ENCODE measurements at places on chromosomes 5 and 9. TPM values are rescaled to one million over a fixed set of nuclear protein-coding genes. Genes with fewer than 3 reads are reported as not detected.

The ESM1 gene
- not detected for total RNA-seq

The PLPPR1 gene
- total RNA-seq: 16.4 TPM

The CCL27 gene
- total RNA-seq: not detected

The RNF130 gene
- 28.2 TPM for total RNA-seq

The RLN2 gene
- total RNA-seq: not detected

The MARCHF11 gene
- total RNA-seq: not detected

The GPR21 gene
- total RNA-seq: 0.29 TPM

The SLC6A19 gene
- 0.02 TPM for total RNA-seq

The NTRK2 gene
- not detected for total RNA-seq

The SLC36A3 gene
- not detected for total RNA-seq

The GABRG2 gene
- total RNA-seq: not detected

The FAM170A gene
- not detected for total RNA-seq

The KIAA1958 gene
- total RNA-seq: 11.4 TPM

GRCh38 chr5:59104400-59105127 lies 521.7 kb downstream of the RAB3C start:
- DNase-seq: no peak

DNA sequence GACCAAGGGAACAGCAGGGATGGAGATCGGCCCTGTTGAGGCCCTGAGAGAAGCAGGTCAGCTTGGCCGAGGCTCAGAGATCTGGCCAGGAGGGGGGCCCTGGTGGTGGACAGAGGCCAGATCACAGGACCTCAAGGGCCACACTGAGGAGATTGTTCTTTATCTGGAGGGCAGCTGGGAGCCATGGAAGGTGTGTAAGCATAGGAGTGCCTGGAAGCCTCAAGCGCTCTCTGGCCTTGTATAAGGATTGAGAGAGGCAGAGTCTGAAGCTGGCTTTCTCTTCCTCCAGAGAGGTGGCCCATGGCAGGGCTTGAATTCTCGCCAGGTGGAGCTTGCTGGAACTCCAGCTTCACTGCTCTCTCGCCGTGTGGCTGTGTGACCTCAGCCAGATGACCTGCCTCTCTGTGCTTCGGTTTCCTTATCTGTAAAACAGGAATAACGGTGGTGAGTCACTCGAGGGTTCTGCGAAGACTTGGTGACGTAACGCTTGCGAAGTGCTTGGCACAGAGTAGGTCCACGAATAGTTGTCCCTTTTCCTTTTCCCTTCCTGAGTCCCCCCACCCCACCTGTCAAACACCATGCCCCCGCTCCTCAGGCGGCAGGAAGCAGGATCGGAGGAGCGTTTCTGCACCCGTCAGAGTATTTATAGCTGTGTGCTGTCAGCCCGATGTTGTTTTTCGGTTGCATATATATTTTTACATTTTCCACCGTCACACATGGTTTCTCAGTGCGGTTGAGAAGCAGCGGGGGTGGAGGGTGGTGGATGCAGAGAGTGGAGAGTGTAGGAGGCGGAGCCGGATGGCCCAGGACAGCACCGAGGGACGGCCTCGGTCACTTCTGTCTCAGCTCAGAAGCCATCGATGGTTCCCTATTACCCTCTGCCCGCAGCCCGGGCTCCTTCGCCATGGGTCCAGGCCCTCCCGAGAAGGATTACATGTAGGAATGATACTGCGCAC lies 17.0 kb upstream of the CRB2 start:
- no peak for DNase-seq

GRCh38 chr9:114507726-114508125 lies 2.5 kb upstream of the WHRN start:
- peak; percentile 24 for DNase-seq

GRCh38 chr9:72557549-72557948 lies 36.1 kb downstream of the TMC1 start:
- DNase-seq: peak; percentile 59

DNA sequence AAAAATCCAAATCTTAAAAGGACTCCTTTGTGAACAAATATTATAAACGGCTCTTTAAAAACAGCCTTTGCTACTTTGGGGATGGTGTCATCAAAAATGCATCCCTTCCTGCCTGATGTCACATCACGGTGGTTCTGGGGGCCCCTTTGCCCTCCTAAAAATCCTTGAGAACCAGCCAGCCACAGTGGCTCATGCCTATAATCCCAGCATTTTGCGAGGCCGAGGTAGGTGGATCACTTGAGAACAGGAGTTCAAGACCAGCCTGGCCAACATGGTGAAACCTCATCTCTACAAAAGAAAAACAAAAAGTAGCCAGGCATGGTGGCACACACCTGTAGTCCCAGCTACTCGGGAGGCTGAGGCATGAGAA lies 43.9 kb downstream of the FNBP1 start:
- no peak for DNase-seq

GRCh38 chr5:150703762-150704161 lies 2.9 kb upstream of the RBM22 start:
- no peak for DNase-seq

DNA sequence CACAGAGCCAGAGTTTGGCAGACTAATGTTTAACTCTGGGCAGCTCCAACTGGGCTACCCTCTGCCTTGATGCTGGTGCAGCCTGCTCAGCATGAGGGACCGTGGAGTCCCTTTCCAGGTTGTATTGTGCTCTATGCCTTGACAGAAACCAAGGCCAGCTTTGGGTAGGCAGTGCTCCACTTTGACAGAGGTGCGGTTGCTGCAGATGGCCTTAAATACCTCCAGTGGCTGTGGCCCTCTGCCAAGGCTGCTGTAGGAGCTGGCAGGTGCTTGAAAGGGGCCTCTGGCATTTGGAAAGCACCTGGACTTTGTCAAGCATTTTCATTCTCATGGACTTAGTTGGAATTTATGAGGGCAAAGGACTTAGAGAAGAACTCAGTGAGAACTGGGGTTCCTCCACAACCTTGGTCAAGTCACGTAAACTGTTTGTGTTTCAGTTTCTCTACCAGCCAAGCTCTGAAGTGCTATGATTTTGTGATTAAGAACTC lies 249.7 kb upstream of the ZNF462 start:
- DNase-seq: no peak

DNA sequence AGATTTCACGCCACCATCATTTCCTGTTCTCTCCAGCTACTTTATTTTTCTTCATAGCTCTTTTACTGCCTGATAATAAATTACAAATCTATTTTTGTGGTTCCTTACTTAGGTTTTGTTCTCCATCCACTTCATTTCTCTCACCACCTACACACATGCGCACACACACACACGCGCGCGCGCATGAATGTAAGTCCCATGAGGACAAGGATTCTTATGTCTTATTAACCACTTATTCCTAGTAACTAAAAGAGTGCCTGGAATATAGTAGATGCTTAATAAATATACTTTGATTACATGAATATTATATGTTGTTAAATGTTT lies 116.5 kb downstream of the TRPM6 start:
- DNase-seq: no peak

DNA sequence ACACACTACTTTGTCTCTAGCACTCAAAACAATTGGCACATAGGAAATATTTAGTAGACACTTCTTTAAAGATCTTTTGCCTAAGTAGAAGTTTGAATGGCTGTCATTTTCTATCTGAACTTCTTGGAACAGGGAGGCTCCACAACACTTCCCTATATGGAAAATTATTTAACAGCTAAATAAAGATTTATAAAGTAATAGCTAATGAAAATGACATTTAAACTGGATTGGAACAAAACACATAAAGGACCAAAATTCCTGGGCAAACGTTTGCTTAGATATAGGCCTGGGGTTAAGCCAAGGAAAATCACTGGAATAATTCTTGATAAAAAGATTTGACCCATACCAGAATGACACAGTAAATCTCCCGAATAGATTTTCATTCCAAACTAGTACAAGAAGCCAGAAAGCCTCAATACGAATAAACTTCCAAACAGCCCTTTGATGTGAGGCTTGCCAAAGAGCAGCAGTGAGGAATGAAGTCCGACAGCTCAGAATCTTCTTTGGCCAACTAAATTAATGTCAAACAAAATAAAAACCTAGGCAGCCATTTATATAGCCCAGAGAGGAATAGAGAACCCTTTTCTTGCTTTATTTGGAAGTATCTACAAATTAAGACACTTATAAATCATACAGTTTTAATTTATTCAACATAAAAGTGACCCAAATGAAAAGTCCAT lies 20.3 kb upstream of the RNF180 start:
- DNase-seq: no peak

DNA sequence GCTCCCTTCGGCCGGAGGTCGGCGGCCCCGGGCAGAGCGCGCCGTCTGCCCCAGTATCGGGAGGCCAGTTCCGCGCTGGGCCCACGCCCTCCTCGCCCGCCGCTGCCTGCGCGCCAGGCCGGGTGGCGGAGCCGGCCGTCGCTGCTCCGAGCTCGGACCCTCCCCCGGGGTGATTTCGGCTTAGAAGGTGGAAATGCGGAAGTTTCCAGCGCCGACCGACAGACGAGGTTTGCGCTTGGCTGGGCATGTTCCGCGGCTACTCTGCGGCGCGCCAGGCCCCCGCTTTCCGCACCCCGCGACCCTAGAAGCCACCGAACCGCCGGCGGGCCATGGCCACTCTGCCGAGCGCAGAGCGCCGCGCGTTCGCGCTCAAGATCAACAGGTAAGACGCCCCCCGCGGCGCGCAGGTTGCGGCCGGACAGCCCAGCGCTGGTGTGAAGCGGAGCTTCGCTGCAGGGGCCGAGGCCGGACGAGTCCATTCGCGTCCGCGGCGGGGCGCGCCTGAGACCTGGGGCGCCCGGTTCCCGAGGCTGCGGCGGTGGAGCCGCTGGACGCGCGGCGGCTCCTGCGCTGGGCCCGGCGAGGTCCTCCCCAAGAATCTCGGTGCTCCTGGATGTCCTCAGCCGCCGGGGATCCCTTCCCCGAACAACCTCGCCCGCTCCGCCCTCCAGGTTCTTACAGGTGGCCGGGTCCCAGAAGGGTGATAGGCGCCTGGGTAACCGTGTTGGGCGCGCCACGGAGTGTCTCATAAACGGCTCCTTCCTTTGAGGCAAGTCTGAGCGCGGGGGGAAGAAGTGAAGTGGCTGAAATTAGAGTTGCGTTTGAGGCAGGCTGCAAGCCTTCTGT lies at the start of gene DOCK8:
TSS of gene DOCK8 (plus strand) at position 218 of the 846 bp plus-strand sequence. CDS start at position 330, 112 bp downstream.
- DNase-seq: peak; percentile 31

- no peak for DNase-seq
Observed at GRCh38 chr9:33988219-33988890, 60.3 kb downstream of the UBAP2 start.

GRCh38 chr5:87138091-87138805 lies 129.4 kb upstream of the RASA1 start:
- no peak for DNase-seq

GRCh38 chr5:106019261-106019660 lies 1651.5 kb downstream of the EFNA5 start:
- DNase-seq: no peak

DNA sequence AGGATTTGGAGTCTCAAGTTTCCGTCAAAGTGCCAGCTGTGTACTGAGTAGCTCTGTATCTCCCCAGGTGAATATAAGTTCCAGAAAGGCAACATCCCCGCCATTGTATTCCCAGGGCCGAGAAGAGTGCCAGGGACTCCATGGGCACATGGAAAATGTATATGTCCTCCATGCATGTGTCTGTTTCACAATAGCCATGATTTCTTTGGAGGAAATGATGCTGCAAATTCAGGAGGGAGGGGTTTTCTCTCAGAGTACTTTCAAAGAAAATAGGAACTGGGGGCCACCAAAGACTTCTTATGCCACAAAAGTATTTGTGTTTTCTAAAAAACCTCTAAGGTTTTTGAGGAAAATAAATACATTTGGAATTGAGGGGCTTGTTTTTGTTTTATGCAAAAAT lies 524.6 kb downstream of the BNC2 start:
- DNase-seq: no peak

DNA sequence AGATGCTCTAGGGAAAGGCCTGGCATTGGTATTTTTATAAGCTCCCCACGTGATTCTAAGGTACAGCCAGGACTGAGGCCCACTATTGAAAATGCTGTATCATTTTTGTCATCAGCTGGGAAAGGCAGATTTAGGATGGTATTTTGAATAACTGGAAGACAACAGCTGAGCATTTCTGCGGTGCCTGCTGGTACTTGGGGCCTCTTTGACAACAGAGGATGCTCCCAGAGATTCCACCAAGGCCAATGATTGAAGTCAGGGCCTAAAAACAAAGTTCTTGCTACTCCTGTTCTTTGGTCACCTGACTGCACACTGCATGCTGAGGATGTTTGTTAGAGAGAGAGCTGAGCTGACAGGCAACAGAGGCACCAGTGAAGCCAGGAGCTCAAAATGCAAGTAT lies 8.1 kb downstream of the FBLL1 start:
- DNase-seq: no peak

DNA sequence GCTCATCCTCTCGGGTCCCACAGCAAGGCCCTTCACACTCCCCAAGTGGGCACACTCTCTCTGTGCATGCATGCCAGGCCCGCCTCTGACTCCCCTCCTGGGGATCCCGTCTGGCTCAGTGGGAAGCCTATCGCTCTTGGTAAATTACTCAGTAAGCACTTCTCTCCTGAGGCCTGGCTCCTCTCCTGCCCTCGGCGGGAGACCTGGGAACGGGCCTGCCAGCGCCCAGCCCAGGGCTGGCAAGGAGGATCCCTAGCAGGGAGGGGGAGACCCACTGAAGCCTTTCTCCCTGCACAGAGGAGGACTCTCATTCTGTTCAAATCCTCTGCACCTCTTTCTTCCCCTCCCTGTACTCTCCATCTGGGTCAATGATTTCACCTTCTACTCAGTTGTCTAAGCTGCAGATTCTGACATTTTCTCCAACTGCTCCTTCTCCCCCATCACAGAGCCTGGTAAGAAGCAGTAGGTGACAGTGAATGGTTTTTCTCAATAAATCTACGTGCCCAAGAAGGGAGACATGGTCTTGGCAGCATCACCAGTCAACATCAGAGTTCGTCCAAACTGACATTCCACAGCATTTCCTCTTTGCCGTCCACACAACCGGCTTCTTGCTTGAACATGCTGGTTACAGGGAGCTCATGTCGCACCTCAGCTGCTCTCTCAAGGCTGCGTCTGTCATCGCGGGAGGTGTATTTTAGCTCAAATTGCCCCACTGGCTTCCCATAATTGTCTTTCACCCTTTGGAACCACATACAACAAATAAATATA lies 81.9 kb downstream of the GPR21 start:
- DNase-seq: no peak

GRCh38 chr5:1431021-1431811 lies 14.0 kb downstream of the SLC6A3 start:
- no peak for DNase-seq

DNA sequence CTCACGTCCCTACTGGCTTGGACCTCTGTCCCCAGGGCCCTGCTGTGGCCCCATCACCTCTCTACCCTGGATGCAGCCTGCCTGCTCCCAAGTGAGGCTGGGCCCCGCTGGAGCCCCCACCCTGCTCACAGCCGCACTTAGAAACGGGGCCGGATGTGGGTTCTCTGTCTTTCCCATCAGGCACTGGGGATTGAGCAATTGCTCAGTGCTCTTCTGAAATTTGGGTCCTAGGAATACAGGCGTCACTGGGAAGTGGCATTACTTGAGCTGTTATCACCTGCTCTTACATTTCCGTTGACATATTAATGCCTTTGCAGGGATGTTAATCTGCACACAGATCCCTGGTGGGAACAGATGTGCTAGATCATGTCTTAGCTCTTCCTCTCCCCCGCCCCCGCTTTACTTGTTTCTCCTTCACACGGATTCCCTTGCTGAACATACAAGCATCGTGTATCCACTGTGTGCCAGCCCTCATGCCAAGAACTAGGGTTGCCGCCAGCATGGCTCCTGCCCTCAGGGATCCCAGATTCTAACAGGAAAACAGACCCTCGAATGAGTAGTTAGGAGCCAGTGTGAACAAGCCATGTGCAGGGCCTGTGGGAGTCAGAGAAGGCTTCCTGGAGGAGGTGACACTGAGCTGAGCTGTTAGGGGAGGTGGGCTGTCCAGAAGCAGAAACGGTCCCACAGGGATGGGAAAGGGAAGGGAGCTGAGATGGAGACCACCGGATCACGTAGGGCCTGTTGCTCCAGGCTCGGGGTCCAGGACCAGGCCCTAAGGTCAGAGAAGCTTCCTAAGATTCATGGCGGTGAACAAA lies 65.1 kb downstream of the NEK6 start:
- DNase-seq: no peak
